Fibroblast of skin of left biceps (primary cell): ENCODE measurements at places on chromosomes 16 and 17.

DNA sequence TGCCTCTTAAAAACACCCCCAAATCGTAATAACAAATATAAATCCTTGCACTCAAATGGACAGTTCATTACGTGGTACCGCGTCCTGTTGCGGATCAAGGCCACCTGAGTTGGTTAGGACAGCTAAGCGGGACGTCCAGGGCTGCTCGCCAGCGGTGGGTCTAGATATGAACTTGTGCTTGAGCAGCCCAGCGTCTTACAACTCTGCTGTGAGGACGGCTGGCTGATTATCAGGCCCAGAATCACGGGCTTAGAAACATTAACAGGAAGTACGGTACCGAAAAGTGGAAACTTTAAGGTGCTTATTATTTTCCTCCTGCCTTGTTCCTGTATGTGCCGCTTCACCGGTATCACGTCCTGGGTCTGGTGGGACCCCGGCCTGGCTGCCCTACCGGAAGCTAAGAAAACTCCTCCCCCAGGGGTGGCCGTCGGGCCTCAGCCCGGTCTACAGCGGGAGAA, 832 bp upstream of the SRRM2 start:
- DNase-seq: no peak

GRCh38 chr16:78629173-78629572, 529.7 kb downstream of the WWOX start:
- no peak for DNase-seq

DNA sequence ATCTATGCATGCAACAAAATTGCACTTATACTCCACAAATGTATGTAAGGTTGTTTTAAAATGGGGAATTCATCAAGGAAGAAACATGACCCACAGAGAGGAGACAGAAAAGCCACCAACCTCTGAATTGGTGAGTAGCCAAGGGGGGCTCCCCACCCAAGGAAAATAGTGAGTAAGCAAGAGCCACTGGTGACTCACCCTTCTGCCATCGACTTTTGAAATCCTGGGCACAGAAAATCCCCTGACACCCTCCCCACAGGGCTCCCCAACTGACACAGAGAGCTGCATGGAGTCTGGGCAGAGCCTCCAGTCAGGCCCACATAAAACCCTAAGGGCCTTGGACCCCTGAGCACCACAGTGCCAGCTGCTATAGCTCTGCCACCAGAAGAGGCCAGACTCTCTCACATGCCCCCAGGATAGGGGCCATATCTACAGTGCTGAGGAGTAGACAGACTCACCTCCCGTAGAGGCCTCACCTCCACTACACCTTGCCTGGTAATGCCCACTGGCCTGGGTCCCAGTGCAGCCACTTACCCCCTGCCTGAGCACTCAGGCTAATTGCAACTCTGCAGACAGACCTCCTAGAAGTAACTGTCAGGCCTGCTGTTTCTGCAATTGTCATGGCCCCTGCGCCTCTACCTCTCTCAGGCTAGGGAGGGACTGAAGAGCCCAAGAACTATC, 244.7 kb upstream of the WSB1 start:
- DNase-seq: no peak

- peak; percentile 6 for DNase-seq
Observed at GRCh38 chr16:1929105-1929504, 10.9 kb upstream of the HS3ST6 start.

DNA sequence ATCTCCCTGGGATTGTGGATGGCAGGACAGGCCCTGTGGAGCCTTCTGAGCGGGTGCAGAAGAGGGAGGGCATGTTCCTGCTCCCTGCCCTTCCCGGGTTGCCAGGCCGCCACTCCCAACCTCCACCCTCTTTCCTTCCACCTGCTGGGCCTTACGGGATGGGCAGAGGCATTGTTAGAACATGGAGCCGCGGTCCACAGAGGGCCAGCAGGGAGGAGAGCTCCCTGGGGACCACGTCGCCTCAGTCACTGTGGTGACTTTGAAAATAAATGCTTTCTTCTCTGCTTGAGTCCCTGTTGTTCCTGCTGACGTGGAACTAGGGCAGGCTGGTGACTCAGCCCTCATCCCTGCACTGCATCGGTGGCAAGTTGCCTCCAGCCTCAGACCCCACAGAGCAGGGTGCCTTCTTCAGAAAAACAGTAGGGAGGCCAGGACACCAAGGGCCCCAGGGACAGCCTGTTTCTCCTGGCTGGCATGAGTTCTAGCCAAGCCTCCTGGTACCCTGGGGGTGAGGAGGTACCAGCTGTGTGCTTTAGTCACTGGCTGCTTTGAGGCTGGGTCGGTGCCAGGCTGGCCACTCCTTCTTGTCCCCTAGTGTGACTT, 224.9 kb downstream of the SEC14L1 start:
- DNase-seq: no peak

GRCh38 chr17:77544347-77545110, 403.8 kb downstream of the SEC14L1 start:
- DNase-seq: no peak

- DNase-seq: no peak
Observed at GRCh38 chr16:86917471-86918365, 339.4 kb downstream of the FOXL1 start.

GRCh38 chr16:16166949-16167348, 56.3 kb downstream of the ABCC6 start:
- DNase-seq: no peak

DNA sequence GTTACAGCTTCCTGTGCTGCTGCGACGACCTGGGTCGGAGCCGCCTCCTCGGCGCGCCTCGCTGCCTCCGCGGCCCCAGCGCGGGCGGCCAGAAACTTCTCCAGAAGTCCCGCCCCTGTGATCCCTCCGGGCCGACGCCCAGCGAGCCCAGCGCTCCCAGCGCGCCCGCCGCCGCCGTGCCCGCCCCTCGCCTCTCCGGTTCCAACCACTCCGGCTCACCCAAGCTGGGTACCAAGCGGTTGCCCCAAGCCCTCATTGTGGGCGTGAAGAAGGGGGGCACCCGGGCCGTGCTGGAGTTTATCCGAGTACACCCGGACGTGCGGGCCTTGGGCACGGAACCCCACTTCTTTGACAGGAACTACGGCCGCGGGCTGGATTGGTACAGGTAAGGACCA, 746 bp downstream of the HS3ST2 start:
- DNase-seq: no peak

DNA sequence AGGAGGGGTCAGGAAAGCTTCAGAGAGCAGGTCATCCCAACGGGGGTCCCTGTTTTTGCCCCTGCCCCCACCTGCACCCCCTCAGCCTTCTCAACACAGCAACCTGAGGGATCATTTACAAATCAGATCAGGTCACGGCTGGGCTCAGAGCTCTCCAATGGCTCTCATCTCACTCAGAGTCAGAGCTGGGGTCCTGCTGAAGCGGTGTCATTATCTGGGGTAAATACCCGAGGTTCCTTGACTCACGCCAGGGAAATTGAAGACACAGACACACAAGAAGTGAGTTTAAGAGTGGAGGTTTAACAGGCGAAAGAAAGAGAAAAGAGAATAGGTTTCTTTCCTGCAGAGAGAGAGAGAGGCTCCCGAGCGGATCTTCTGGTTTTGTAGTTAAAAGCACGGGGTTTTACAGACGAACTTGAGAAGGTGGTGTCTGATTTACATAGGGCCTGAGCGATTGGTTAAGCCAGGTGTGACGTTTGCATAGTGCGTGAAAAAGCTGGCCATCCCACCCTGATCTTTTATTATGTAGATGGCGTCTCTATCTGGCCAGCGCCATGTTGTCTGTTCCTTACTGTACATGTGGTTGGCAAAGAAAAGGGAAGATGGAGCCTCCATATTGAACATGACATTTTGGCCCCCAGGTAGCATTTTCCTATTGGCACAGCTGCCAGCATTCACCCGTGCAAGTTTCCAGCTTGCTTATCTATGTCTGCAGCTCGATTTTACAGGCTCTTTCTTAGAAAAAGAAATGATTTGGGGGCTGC, 51.4 kb downstream of the WSB1 start:
- no peak for DNase-seq

- DNase-seq: no peak
Observed at GRCh38 chr17:80936723-80937122, 54.9 kb upstream of the CHMP6 start.

- DNase-seq: no peak
Observed at GRCh38 chr17:61338000-61338798, 61.4 kb upstream of the TBX2 start.

DNA sequence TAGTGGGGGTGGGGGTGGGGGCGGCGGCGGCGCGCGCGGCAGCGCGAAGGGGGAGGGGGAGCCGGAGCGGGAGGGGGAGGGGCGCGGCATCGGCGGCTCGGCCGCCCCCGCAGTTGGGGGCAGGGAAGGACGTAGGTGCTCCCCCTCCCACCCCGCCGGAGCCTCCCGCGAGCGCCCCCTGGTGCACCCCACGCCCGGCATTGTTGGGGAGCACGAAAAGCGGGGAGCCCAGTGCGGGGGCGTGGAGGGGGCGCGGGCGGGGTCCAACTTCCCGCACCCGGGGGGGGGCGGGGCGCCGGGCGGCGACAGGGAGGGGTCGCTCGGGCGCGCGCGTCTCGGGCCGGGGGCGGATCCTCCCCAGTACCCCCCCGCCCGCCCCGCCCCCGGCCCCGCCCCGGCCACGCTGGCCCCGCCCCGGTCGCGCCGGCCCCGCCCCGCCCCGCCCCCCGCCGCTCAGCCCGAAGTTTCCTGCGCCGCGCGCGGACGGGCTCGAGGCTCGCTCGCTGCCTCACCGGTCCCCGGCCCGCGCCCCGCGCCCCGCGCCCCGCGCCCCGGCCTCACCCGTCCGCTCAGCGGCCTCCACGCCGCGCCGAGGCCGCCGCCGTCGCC, at the start of gene CACNA1H:
Gene CACNA1H, plus strand, starts transcription at position 456 of the 609 bp plus-strand sequence. CDS start 632 bp downstream, outside the sequence.
- no peak for DNase-seq

- no peak for DNase-seq
Observed at GRCh38 chr17:74290340-74290739, 16.3 kb downstream of the DNAI2 start.

DNA sequence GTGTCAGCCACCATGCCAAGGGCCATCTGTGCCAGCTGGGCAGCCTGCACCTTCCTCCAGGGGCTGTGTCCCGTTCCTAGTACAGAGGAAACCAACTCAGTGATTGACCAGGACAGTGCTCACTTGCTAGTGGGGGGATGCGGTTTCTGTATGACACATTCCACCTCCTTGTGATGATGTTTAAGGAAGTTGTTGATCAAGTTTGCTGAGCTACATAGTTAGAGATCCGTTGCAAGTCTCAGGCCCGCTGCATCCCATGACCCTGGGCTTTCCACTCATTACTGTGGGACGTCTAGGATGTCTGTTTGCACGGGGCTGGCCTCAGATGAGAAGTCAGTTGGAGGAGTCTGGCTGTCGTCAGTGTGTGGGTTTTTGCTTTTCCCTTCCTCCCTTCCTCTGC, 33.6 kb downstream of the RNF213 start:
- no peak for DNase-seq

DNA sequence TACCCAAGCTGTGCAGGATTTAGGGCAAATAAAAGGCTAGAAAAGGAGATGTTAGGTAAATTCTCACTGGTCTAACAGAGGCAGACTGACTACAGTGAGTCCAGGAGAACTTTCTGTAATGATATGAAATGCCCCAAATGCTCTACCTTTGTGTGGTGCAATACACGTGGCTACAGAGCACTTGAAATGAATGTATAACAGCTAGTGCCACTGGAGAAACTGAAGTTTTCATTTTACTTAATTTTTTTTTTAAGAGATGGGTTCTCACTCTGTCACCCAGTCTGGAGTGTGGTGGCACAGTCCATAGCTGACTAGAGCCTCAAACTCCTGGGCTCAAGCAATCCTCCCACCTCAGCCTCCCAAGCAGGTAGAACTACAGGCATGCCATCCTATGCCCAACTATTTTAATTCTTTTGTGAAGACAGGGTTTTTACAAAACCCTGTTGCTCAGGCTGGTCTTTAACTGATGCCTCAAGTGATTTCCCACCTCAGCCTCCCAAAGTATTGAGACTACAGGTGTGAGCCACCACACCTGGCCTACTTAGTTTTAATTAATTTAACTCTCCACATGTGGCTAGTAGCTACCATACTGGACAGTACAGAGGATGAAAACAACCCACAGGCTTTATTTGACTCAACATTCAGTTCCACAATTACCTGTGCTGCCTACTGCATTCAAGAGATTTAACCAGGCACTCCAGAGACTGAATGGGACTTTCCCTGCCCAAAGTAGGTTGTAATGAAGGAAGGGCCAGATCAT, 84.8 kb upstream of the PLEKHM1 start:
- no peak for DNase-seq

GRCh38 chr17:47252766-47253512, 688 bp upstream of the ITGB3 start:
- DNase-seq: no peak

DNA sequence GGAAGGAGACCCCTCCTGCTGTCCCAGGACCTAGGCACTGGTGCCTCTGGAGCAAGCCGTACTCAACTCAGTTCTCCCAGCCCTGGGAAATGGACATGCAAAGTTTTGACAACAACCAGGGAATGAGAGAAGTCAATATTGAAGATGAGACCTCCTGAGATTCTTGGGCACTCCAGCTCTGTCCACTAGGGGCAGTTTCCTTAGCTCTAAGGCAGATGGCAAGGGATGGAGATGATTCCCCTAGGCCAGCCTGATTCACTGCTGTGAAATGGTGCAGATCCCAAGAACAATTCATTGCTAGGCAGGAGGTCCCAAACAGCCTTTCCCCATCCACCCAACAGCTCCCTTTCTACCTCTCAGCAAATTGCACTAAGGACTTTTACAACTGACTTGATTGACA, 20.5 kb upstream of the SDR42E2 start:
- DNase-seq: no peak

GRCh38 chr17:59892924-59893675, at the start of the genes RPS6KB1 and TUBD1:
Gene RPS6KB1, plus strand, starts transcription at chr17:59893121. Its CDS starts 64 bp downstream, at chr17:59893185.
Gene TUBD1, minus strand, starts transcription at chr17:59892943. Its CDS starts 1,941 bp downstream, at chr17:59891002.
- peak; percentile 97 for DNase-seq

GRCh38 chr17:57124053-57124452, 39.0 kb downstream of the AKAP1 start:
- DNase-seq: no peak

DNA sequence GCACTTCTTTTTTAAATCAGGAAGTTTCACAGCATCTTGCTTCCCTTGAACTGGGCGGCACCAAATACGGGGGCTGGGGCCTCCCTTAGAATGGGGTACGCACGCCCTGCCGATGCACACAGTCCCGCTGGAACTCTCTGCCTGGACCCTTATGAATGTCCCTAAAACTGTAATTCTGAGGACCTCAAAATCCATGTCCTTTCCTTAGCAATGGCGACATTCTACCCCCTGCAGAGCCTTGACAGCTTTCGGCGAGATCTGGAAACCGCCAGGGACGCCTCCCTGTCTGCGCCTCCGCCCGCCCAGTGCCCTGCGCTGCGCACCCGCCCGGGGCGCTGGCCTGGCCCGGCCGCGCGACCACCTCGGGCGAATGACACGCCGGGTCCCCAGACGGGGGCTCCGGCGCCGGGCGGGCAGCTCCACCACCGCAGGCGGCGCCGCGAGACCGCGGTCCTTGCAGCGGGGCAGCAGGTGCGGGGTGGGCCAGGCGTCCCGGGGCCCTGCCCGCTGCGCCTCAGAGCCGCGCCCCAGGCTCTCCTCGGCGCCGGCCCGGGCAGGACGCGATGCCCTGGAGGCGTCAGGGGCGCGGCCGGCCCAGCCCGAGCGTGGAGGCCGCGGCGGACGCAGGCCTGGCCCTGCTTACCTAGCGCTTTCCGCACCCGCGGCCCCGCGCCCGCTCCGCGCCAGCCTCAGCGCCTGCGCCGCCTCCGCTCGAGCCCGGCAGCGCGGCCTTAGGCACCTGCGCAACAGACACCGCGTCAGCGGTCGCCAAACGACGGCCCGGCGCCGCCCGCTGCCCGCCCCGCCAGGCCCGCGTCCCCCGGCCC, 548 bp downstream of the HAGH start:
- no peak for DNase-seq
